C1 segment of cervical spinal cord (tissue), 14 donors: ENCODE measurements at places on chromosomes 13 and 19.

DNA sequence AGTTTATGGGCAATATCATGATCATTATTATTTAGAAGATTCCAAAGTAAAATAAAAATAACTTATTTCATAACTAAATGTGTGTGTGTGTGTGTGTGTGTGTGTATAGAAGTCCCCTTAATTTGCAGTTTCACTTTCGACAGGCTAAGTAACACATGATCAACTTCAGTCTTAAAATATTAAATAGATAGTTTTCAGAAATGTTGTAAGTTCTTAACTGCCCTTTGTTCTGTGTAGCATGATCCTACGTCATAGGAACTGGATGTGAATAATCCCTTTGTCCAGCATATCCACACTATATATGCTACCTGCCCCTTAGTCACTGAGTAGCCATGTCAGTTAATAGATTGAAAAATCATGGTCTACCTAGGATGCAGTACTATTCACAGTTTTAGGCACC lies 1863.5 kb upstream of the PCDH20 start:
- DNase-seq, result no peak

DNA sequence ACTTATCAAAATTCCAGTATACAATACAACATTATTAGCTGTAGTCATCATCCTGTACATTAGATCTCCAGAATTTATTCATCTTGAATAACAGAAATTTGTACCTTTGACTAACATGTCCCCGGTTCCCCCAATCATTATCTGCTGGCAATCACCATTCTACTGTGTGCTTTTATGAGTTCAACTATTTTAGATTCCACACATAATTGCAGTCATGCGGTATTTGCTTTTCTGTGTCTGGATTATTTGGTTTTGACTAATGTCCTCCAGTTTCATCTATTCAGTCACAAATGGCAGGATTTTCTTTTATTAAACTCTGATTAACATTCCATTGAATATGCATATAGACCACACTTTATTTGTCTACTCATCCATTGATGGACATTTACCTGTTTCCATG lies 530.7 kb upstream of the SLITRK1 start:
- no peak for DNase-seq

- DNase-seq, result no peak
These were observed 144.4 kb downstream of the DIAPH3 start for GRCh38 chr13:60019119-60019993.

GRCh38 chr13:46914341-46914740 lies 17.5 kb upstream of the HTR2A start:
- DNase-seq, result no peak

DNA sequence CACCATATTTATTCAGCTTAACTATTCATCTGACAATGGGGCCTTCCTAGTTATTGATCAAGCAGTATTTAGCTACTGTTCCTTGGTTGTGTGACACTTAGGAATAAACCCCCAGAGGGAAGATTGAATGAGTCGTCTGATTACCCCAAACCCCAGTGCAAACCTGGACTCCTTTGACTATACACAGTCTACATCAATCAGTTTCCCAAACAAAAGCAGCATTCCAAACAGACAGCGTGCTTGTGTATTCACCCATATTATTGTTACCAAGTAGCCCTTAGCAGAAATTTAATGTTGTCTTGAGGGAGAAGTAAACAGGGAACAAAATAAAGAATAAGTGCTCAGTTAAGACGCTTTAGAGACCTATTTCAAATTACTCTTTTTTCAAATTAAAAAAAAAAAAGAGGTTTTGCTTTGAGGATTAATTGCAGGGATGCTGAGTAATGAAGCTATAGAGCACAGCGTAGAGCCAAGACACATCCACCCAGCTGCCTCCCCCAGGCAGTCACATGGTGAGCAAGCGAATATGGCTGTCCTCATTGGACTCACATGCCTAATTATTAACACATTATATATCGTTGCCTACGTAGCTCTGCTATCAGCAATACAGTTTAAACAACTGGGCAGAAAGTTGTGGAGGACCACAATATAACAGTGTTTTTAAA lies 14.7 kb upstream of the B3GLCT start:
- no peak for DNase-seq
